NCI-H510A treated with DMSO at 0.1 percent for 48 hours (cell line): ENCODE measurements at places on chromosomes 12 and 14.
A peak's percentile ranks its signal among the peaks of the same experiment; 100 is the strongest.

DNA sequence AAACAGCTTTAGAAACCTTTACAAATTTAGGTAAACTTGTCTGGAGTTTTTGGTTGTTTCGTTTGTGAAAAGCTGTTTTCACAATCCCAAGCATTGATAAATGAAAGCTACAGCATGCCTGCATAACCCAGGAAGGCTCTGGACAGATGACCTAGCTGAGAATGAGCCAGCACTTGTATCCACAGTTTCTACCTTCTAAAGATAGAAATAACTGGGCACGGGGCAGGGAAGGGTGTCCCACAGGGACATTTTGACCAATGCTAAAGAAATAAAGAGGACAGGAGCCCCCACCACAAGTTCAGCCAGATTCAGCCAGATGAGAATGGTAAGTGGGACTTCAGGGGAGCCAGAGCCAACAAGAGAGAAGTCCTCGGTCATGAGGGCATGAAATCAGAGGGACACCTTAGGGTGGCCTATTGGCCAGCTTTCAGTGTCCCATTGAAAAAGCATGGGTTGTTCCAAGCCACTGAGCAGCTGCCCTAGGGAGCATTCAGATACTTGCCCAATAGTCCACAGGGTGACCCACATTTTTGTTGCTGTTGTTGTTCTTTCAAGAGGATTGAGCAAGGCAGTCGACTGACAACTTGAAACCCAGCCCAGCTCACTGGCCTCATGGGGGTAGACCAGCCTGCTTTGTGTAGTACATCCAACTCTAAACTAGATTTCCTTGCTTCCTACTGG lies 140.3 kb upstream of the NUDT4 start:
- DNase-seq, result no peak

DNA sequence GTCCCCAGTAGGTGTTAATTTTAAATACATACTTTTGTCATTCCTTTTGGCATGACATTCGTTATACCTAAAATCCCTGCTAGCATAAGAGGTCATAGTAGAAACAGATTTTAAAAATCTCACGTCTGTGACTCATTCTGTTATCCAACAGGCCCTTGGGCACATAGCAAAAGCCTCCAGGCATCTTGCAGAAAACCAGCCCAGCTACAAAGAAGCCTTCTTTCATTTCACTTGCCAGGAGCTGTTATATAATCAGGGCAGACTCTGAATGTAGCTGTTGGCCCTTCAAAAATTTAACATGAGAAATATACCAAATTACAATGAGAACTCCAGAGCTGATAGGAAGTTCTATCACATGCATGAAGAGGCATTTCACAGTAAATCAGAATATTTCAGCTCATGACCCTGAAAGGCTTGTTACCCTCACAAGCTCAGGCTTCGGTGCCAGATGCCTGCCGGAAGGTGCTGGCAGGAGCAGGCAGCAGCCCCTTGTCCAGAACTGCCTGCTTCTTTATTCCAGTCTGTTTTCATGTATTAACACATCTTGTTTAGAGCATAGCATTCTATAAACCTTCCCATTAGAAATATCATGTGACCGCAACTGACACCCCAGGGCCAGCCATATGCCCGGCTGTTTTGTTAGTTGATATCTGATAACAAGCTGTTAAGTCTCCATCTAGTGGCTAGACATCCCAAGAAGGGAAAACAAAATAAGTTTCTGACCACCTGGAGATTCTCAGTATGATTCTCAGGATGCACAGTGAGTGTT lies 17.8 kb downstream of the E2F7 start:
- DNase-seq, result no peak

DNA sequence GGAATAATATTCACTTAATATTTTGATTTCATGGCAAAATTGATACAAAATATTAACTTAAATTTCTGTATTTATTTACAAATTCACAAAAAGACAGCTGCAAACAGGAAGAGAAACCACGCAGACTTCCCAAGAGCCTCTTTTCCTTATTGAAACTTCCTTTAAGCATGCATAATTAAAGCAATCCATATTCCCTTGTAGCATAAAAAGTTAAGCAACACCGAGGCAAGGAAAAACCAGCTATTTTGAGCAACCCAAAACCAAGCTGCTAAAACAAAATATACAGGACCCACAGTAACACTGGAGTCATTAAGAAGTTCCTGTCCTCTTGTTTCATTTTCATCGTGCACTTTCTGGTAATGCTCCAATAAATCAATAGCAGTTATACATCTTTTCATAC lies 58.0 kb downstream of the EEA1 start:
- DNase-seq, result no peak

GRCh38 chr14:105500036-105500725 lies 9.1 kb downstream of the TEDC1 start:
- DNase-seq, result no peak

GRCh38 chr14:103713304-103714062 lies 1.8 kb downstream of the XRCC3 start:
- no peak for DNase-seq

DNA sequence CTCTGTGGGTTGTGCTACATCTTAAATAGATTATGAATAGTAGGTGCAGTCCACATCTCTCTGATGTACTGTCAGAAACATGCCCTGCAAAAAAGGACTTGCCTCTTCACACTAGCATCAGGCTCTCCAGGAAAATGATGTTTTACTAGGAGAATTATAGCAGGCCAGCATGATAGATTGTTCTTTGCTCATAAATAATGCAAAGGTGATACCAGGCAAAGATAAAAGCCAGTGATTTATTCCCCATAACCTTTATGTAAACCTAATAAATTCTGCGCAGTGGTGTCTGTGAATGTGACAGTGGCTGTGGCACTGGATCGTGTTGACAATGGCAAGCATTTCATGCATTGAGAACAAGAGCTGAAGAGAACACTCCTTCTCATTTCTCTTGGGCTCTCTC lies 646.5 kb upstream of the SEL1L start:
- no peak for DNase-seq

DNA sequence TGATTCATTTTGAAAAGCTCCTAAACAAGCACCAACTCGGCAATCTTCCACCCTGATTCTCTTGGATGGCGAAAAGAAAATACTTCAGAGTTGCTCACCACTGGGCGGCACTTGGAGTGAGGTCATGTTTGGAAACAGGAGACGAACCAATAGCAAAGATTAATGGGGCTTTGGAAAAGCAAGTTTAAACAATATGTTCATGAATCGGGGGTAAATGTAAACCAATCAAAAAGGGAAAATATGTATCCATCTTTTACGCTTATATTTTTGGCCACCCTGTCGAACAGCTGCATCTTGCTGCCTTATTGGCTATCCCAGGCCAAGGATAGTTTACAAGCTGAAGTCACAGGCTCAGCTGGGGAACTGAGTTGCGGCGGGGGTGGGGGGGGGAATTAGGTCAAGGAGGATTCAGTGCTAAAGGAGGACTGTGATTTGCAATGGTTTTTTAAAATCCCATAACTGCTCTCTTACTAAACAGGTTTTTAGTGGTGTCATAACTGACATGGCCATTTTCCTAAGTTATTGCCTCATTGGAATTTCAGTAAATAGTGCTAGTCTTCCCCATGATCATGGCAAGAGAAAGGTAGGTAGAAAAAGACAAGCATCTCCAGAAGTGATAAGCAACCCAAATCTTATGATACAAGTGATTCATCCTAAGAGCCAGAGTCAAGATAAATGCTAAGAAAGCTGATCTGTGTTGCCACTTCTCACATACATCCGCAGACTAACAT lies 210.6 kb downstream of the PHLDA1 start:
- DNase-seq, result no peak

DNA sequence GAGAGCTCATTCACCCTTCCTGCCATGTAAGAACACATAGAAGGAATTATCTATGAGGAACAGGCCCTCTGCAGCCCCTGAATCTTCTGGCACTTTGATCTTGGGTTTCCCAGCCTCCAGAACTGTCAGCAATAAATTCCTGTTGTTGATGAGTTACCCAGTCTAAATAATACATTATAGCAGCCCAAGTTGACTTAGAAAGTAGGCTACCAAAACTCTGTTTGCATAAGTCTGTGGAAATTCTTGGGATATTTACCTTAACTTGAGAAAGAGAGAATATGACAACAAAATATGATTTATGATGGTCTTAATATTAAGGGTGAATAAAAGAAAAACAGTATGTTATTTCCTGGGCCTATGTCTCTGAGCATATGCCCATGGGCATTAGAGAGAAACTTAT lies 433.0 kb upstream of the LMO3 start:
- DNase-seq, result no peak

DNA sequence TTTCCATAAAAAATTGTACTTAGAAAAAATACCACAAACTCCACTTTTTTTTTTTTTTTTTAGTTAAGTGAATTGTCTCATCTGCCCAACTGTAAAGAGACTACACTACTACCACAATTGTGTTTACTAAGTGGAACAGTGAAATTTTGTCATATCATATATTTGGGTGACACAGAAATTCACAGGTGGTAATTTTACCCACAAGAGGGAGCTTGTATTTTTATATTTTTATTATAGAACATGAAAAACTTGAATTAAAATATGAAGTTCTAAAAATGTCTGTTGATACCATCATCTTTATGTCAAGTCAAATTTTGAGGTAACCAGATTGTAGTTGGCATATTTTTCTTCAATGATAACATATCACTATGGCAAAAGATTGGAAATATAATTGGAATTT lies 329.4 kb upstream of the SOX5 start:
- no peak for DNase-seq

- DNase-seq, result no peak
Measured at GRCh38 chr12:88960213-88960878, 380.1 kb upstream of the KITLG start.

GRCh38 chr14:36671149-36671548 lies 9.5 kb downstream of the PAX9 start:
- DNase-seq, result peak; percentile 90

DNA sequence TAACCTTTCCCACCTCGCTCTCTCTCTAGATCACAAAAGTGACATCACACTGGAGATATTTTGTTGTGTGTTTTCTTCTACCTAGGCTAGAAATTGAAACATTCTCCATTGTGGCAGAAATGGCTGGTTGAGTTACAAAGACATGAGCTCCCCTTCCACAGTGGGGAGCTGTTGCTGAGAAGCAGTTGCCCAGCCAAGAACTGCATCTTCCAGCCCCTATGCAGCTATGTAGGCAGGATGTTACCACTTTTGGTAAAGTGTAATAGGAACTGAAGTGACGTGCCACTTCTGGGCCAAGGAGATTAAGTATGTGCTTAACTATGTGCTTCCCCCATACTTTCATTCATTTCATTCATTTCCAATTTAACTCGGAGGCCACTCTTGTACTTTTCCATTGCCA lies 138.7 kb upstream of the E2F7 start:
- DNase-seq, result no peak

DNA sequence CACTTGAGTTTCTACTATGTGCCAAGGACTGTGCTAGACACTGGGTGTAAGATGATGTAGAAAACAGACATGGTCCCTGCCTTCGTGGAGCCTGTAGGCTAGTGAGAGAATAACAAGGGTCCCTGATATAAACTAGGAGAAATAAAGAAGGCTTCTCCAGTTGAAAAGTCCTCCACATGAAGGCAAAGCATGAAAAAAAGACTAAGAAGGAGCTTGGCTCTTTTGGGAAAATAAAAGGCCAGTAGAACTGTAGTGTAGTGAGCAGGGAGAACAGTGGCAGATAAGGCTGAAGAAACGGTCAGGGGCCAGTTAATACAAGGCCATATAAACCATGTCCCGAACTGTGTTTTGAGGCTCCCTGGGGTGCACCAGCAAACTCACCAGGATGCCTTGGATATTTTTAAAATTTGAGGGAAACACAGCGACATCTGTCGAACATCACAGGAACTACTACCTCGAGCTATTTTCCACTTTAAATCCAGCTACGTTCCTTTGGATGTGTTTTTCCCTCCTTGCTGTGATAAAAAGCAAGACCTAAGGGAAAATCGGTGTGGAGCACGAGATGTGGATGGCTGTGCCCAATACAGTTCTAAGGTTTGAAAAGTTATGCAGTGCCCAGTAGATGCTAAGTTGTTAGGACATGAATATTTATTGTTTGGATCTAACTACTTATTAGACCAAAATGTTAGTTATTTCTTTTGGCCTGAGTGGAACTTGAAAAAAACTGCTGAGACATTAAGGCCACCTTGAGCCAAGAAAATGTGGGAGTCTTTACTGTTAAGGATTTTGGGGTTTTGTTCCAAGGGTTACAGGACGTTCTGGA lies 8.5 kb upstream of the CFL2 start:
- DNase-seq, result peak; percentile 65

DNA sequence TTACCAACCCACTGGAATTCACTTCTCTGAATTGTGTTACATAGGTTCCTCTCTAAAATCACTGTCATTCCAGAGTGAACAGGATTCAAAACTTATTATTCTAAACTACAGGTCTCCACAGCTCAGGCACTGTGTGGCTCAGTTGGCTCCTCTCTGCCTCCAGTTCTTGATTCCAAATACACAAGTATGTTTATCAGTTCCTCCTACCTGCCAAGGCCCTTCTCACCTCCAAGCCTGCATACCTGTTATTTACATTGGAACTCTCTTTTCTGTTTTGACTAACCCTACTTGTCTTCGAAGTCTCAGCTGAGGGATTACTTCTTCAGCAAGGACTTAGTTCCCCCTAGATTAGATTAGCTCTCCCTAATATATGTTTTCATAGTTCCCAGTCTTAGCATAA lies 397.6 kb upstream of the TMTC1 start:
- DNase-seq, result no peak

DNA sequence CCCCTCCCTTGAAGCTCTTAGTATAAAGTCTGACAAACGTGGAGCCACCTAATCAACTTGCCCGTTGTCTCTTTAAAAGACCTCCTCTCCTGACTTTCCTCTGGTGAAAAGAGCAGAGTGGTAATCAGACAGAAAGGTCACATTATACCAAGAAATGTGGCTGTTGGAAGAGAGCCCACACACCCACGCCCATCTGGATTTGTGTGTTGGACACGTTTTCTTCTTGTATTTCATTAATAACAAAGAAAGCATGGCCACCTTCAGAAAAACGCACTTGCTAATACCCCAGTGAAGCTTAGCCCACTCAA lies 41.3 kb downstream of the CCDC60 start:
- DNase-seq, result no peak

- peak; percentile 85 for DNase-seq
Measured at GRCh38 chr14:92693998-92694795, 54.2 kb downstream of the LGMN start.

- no peak for DNase-seq
Measured at GRCh38 chr12:75591628-75592027, 80.2 kb upstream of the KRR1 start.

- no peak for DNase-seq
Measured at GRCh38 chr14:33602396-33602795, 348.5 kb downstream of the EGLN3 start.

DNA sequence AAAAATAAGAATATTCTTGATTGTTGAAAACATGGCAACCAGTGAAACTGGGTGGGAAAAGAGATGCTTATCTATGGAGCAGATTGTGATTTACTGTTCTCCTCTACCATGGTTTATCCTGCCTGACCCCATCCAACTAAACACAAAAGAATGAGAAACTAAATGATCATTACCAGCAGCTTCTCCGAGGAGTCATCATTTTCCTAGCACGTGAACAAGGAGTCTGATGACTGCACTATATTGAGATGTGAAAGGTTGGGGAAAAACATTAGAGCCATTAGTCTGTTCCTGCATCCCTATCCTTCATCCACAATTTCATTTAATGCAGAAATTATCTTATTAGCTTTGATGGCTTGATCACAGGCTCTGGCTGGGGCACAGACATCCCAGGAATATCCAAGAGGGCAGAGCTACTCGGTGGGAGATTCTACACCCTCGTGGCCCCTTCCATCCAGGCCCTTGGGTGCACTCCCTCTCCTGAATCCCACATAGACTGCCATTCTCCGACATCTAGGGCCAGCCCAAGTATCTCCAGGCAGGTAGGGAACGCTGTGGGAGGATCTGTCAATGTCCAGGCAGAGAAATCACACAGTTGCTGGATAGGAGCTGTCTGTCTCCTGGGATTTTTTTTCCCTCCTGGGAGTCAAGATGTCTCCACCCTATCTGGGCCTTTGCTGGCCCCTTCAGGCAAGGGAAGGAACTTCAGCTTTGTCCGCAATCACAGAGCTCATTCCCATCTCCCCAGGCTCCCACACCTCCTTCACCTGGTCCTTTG lies 43.3 kb upstream of the DHRS4 start:
- no peak for DNase-seq
